Liver (tissue), 10 donors: ENCODE measurements at places on chromosomes 3 and 15. TPM values are rescaled to one million over a fixed set of nuclear protein-coding genes. Genes with fewer than 3 reads are reported as not detected.

SPESP1 gene
- 2.0 TPM for total RNA-seq

FBXW12 gene
- total RNA-seq, result not detected

- no peak overlapping the region for H3K27ac ChIP-seq
- no peak for DNase-seq
- H3K4me1 ChIP-seq, result no peaks in the 10 kb centered on the region
- H3K27me3 ChIP-seq, result no peaks in the 10 kb centered on the region
- no peaks in the 10 kb centered on the region for H3K36me3 ChIP-seq
- no peak overlapping the region for H3K4me3 ChIP-seq
Measured at GRCh38 chr3:108497271-108497670, 13.1 kb downstream of the MYH15 start.

DNA sequence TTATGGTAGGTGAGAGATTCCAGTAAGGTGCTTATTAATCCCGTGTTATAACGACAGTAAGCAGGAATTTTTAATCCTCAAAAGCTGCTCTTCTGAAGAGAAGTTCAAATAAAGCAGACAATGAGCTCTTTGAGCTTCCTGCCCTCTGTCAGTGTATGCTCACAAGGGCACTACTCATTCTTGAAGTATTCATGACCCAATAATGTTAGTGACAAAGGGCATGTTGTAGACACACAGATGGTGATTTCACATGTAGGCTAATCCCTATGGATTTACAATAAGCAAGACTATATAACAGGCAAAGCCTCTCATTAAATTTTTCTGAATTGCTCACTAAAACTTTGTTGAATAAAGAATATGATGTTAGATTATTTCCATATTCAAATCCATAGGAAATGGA, 578.6 kb downstream of the RSL24D1 start:
- H3K36me3 ChIP-seq, result no peaks in the 10 kb centered on the region
- no peaks in the 10 kb centered on the region for H3K27me3 ChIP-seq
- H3K4me3 ChIP-seq, result no peak overlapping the region
- DNase-seq, result no peak

- H3K27me3 ChIP-seq, result no peaks in the 10 kb centered on the region
- no peaks in the 10 kb centered on the region for H3K4me1 ChIP-seq
- no peak for DNase-seq
- no peak overlapping the region for H3K4me3 ChIP-seq
- no peaks in the 10 kb centered on the region for H3K36me3 ChIP-seq
Measured at GRCh38 chr3:144522456-144522855, 550.8 kb downstream of the DIPK2A start.

DNA sequence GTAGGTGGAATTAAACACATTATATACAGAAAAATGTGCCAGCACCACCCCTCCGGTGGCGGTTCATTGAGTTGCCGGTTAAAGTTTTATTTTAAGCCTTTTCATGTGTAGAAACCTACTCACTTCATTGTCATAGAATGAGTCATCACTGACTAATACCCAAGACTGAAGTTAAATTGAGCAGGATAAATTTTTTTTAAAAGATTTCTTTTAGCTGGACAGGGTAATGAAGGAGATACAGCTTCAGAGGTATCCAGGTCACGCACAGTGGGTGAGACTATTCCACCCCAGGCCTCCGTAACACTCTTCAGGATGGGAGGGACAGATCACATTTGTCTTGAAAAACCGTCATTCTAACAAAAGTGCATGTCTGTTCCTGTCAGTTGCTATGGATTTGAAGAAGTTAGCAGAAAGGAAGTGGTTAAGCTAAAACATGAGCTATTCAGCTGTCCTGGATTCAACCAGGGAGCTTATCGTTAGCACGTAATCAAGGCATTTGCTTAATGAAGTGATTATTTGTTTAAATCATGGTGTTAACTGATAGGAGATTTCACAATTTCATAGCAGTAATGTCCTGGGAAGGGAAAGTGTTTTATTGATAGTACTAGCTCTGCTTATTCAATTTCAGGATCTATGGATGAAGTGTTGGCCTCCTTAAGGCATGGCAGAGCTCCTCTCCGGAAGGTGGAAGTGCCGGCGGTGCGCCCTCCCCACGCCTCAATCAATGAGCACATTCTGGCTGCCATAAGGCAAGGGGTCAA, 23.4 kb downstream of the WHAMM start:
- peaks cover 36% of the 10 kb centered on the region for H3K36me3 ChIP-seq
- no peak for DNase-seq
- peaks cover 27% of the 10 kb centered on the region for H3K4me1 ChIP-seq
- H3K4me3 ChIP-seq, result no peak overlapping the region
- peak overlapping the region; percentile 62 for H3K27ac ChIP-seq

- no peaks in the 10 kb centered on the region for H3K4me1 ChIP-seq
- H3K27me3 ChIP-seq, result no peaks in the 10 kb centered on the region
- no peak overlapping the region for H3K4me3 ChIP-seq
- H3K27ac ChIP-seq, result no peak overlapping the region
Measured at GRCh38 chr3:54895613-54896012, 32.2 kb downstream of the LRTM1 start.

- peaks cover 35% of the 10 kb centered on the region for H3K4me1 ChIP-seq
- no peak overlapping the region for H3K4me3 ChIP-seq
- H3K27ac ChIP-seq, result peak overlapping the region; percentile 100
- H3K27me3 ChIP-seq, result no peaks in the 10 kb centered on the region
Measured at GRCh38 chr3:187748050-187748481, 2.8 kb upstream of the BCL6 start.

GRCh38 chr15:44790215-44790614, 53.9 kb downstream of the TRIM69 start:
- no peak for DNase-seq
- no peaks in the 10 kb centered on the region for H3K27me3 ChIP-seq
- H3K4me1 ChIP-seq, result no peaks in the 10 kb centered on the region
- no peaks in the 10 kb centered on the region for H3K36me3 ChIP-seq
- H3K4me3 ChIP-seq, result no peak overlapping the region
- H3K27ac ChIP-seq, result no peak overlapping the region

- H3K27ac ChIP-seq, result no peak overlapping the region
- peaks cover 7% of the 10 kb centered on the region for H3K36me3 ChIP-seq
- no peak overlapping the region for H3K4me3 ChIP-seq
- no peaks in the 10 kb centered on the region for H3K4me1 ChIP-seq
- no peak for DNase-seq
Measured at GRCh38 chr3:132456136-132456535, 38.8 kb downstream of the DNAJC13 start.

DNA sequence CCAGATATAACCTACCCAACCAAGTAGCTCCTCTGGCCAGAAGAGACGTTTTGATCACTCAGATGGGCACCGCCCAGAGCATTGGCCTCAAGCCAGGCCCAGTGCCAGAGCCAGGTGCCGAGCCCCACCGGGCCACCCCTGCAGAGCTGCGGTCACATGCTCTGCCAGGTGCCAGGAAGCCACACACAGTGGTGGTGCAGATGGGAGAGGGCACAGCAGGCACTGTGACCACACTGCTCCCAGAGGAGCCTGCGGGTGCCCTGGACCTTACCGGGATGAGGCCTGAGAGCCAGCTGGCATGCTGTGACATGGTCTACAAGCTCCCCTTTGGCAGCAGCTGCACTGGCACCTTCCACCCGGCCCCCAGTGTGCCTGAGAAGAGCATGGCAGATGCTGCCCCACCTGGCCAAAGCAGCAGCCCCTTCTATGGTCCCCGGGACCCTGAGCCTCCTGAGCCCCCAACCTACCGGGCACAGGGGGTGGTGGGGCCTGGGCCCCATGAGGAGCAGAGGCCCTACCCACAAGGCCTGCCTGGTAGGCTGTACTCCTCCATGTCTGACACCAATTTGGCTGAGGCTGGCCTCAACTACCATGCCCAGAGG, 19.1 kb upstream of the APEH start:
- H3K4me3 ChIP-seq, result no peak overlapping the region
- no peaks in the 10 kb centered on the region for H3K4me1 ChIP-seq
- H3K27me3 ChIP-seq, result no peaks in the 10 kb centered on the region
- DNase-seq, result no peak

DNA sequence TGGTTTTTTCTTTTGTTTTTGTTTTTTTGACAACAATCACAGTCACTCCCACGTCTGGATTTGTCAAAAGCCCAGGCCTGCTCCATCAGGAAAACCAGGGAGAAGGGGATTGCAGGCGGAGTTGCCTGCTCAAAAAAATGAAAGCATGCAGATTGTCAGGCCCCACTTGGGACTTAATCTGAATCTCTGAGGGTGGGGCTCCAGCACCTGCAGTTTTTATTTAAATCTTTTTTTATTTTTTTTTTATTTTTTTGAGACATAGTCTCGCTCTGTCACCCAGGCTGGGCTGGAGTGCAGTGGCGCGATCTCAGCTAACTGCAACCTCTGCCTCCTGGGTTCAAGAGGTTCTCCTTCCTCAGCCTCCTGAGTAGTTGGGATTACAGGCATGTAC, 140.9 kb downstream of the FOXP1 start:
- H3K4me1 ChIP-seq, result no peaks in the 10 kb centered on the region
- no peak overlapping the region for H3K27ac ChIP-seq
- H3K27me3 ChIP-seq, result no peaks in the 10 kb centered on the region

DNA sequence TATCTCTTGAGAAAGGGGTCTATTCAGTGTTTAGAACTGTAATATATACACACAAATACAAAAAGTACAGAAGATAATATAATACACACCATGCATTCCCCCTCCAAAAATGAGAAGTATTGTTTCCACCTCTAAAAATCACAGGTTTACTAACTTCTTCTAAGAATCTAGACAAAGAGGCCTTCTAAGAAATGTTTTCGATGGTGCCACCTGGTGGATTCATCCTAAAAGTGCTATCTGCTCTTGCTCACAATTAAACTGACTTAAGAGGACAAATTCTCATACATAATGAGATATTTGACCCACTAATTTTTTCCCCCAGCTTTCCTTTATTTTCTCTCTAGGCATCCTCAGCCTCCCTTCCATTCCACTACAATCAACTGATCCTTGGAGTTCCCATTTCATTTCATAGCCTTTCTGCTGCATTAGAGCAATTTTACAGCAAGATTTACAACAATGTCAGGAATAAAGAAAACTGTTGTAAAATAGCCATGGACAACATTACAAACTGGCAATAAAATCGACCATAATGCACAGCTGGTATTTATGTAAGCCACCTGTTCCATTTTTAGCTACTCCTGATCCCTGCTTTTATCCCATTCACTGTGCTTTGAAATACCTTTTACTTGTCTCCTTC, 124.6 kb downstream of the ARRDC4 start:
- no peak for DNase-seq
- H3K36me3 ChIP-seq, result no peaks in the 10 kb centered on the region
- no peaks in the 10 kb centered on the region for H3K27me3 ChIP-seq
- no peaks in the 10 kb centered on the region for H3K4me1 ChIP-seq

- H3K36me3 ChIP-seq, result no peaks in the 10 kb centered on the region
- H3K27me3 ChIP-seq, result no peaks in the 10 kb centered on the region
- no peak overlapping the region for H3K27ac ChIP-seq
Measured at GRCh38 chr15:27486683-27487647, 516.0 kb downstream of the GABRG3 start.
